Heart right ventricle (tissue), 16 donors: ENCODE measurements at places on chromosomes 2 and 18. TPM values are rescaled to one million over a fixed set of nuclear protein-coding genes. Genes with fewer than 3 reads are reported as not detected.
A peak's percentile ranks its signal among the peaks of the same experiment; 100 is the strongest.

Gene DCDC2C
- total RNA-seq: not detected

DNA sequence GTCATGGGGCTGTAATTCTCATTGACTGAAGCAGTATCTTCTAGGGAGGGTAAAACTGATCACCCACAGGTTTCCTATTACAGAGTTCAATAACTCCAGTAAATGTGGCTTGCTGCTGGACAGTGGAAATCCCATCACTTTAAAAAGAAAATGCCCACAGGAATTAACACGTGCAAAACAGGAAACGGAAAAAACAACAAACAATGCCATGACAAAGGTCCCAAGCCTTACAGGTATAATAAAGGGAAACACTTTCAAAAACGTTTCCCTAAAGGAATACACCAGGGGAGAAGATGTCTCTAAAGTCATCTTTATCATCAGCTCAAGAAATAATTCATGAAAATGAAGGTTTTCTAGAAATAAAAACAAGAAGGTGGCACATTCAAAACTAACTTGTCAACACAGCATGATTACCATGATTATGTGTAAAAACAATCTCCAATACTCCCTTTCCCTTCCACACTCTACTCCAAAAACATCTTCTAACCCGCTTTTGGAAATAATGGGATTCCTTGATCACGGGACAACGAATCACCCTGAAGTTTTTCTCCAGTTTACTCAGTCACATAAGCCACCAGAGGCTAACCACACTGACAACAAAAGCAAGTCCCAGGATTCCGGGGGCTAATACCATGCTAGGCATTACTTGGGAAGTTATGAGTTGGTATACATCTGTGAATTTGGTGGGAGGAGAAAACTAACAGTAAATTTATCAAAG lies 167.9 kb downstream of the TCF4 start:
- no peak for DNase-seq

DNA sequence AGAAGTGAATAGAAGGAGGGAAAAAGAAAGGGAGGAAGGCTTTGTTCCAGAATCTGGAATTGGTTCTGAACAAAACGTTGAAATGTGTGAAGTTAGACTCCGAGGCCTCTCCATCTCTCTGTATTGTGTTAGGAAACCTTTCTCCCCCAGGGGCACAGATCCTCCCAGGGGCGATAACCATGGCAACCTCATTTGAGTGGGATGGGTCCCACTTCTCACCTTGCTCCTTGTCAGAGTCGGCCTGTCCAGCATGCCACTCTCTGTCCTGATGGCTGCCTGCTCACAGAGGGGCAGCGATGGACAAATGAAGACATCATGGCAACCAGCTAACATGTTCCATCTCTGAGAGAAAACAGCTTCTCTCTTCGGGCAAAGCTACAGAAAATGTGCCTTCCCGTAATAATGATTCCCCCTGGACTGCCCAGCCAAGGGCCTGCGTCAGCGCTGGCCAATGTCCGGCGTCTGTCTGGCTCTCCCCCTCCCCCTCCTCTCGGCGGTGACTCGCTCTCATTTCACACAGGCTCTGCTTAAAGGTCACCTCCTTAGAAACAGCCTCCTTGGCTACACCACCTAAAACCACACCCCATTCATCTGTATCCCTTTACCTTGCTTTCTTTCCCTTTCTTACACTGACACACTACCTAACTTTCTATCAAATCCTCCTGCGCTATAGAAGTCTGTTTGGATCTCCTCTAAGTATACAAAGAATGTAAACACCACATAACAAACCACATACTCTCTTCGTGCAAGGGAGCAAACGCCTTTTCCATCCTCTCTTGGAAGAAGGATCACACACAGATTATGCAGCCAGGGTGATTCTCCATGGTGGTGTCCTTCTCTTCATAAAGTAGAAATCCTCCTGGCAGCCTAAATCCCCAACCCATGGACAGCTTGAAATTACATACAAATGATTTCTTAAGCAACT lies 32.1 kb upstream of the TTC39C start:
- DNase-seq: peak; percentile 73

DNA sequence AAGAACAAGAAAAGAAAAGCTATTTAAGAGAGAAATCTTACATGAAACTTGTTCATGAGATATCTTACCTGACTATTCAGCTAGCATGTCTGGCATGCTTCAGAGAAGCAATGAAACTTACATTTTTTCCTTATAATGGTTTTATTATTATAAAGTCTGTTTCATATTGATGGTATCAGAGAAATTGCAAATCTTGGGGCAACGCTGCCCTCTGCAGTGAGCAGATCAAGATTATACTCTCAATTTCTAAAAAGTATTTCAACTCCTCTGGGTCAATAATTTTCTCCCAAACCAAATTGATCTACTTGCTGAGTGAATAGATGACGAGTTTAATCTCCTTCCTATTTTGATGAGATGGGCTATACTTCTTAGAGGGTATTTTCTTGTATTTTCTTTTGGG lies 235.6 kb downstream of the NUP35 start:
- DNase-seq: no peak

GRCh38 chr2:166074430-166074829 lies 53.4 kb downstream of the SCN1A start:
- no peak for DNase-seq

- no peak for DNase-seq
Observed at GRCh38 chr2:32810909-32811495, 135.8 kb upstream of the LTBP1 start.

DNA sequence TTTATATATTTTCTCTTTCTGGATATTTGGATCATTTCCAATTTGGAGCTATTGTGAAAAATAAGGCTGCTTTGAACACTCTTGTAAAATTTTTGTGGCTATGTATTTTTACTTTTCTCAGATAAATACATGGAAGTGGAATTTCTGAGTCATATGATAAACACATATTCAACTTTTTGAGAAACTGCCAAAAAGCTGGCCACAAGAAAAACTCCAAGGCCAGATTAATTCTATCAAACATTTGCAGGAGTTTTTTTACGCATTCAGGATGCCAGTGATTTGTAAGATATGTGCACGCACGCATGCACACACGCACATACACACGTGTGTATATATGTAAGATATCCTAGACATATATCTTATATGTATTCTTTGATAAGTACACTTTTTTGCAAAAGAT lies 477.5 kb upstream of the SPHKAP start:
- no peak for DNase-seq

Gene TXNL4A
- total RNA-seq: 87.4 TPM

Gene STPG4
- total RNA-seq: not detected

DNA sequence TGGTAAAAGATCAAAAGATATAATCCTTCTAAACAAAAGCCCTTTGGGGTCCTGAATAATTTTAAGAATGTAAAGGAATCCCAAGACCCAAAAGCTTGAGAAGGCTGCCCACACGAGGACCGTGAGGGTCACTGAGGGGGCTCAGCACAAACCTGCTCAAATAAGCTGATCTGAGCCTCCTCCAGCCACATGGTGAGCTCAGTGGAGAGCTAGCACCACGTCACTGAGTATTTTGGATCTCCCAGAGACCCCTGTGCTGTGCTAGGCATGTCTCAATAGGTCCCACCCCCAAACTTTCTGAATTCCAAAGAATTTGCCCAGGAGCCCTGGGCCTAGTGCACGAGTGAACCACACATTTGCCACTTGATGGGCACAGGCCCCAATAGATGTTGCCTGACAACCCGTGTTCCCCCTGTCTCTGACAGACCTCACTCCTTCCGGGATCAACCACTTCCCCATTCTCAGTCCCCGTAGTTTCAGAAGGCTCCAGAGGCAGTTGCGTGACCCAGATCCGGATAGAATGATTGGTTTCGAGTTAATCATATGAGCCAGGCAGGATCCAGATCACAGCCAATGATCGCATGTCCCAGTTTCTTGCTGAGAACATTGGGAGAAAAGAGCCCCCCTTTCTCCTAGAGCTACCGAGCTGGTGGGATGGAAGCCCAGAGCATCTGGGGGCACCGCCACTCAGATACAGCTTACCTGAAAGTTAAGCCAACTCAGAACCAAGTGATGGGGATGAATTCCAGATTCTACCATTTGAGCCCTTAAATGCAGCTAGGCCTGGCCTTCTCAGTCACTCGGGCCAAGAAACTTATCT lies 203.8 kb downstream of the TNS1 start:
- peak; percentile 34 for DNase-seq

Gene CNOT11
- total RNA-seq: 51.2 TPM

Gene IL36G
- not detected for total RNA-seq

- DNase-seq: no peak
Observed at GRCh38 chr2:216994353-216994854, 134.5 kb upstream of the TNP1 start.

Gene SOX11
- total RNA-seq: 0.25 TPM

GRCh38 chr2:73037947-73038585 lies 33.4 kb downstream of the SFXN5 start:
- DNase-seq: no peak

Gene ZC3H6
- 19.6 TPM for total RNA-seq

DNA sequence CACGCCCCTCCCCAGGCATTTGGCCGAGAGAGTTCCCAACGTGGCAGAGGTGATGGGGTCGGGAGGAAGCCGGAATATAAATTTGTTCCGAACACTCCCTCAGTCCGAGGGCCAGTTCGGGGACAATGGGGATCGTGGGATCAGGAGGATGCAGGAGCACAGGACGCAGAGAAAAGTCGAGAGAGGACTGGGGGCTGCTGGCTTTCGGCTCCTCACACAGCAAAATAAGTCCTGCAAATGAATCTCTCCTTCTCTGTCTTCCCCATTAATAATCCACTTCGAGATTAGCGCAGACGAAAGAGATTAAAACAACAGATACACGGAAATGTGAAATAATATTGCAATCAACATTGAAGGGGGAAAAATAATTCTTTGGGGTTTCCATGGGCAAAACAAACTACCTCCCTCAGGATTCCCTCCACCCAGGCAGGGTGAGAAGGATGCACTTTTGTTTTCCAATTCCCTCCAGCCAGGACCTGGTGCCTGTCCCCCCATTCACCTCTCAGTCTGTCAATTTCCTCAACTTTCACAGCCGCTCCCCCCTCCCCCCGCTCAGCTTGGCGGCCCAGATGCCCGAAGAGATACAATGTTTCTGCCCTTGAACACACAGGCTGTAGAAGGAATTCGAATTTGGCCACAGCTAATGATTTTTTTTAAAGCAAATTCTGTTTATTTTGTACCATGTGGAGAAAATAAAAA lies 3.1 kb upstream of the ZEB2 start:
- DNase-seq: peak; percentile 53

GRCh38 chr18:56200381-56200911 lies 437.9 kb downstream of the TXNL1 start:
- DNase-seq: no peak

DNA sequence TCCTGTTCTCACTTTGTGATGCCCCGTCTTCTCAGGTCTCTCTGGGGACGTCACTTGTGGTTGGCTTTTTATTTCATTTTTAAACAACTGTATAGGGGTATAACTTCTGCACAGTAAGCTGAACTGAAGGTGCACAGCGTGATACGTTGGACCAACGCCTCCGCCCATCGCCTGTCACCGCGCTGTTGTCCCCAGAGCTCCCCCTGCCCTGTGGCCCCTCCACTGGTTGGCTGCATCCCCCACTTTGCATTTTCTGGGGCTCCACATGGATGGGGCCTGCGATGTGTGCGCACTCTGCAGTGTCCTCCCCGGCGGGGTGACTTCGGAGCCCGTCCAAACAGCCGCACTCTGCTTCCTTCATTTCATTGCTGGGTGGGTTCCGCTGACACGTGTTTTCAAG lies 14.3 kb downstream of the GPR35 start:
- no peak for DNase-seq

DNA sequence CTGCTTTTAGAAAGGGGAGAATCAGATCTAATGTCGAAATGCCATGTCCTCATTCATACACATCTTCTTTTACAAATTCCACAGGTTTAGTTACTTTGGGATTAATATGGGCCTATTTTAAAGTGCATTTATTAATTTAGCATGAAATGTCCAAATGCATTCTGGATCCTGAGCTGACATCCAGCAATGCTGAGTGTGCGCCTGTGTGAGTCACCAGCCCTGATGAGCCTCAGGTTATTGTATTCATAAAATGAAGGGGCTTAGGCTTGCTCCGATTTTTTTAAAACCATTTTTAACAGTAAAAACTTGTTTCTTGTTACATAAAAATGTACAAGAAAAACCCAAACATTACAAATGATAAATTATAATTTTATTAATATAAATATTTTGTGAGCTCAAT lies 94.1 kb downstream of the SH3YL1 start:
- DNase-seq: no peak

Gene CHAC2
- 2.0 TPM for total RNA-seq

GRCh38 chr18:50797142-50797541 lies 22.7 kb downstream of the MRO start:
- no peak for DNase-seq

DNA sequence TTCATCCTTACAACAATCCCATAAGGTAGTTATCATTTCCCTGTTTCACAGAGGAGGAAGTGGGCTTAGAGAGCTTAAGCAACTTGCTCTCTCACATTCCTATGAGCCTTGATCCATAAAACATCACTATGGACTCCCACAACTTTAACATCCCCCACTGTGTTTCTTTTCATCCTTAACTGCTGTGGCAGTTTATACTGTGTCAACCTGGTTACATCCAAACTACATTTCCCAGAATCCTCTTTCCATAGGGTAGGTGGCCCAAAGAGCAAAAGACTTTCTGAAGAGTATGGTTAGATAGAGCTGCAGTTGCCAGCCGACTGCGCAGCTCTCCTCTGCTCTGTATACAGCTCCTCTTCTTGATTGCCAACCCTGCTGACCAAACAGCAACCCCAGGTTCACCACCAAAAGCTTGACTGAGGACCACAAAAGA lies 22.5 kb downstream of the MAP3K2 start:
- no peak for DNase-seq
